ENCODE measurements at places on chromosomes 3 and 15.

DNA sequence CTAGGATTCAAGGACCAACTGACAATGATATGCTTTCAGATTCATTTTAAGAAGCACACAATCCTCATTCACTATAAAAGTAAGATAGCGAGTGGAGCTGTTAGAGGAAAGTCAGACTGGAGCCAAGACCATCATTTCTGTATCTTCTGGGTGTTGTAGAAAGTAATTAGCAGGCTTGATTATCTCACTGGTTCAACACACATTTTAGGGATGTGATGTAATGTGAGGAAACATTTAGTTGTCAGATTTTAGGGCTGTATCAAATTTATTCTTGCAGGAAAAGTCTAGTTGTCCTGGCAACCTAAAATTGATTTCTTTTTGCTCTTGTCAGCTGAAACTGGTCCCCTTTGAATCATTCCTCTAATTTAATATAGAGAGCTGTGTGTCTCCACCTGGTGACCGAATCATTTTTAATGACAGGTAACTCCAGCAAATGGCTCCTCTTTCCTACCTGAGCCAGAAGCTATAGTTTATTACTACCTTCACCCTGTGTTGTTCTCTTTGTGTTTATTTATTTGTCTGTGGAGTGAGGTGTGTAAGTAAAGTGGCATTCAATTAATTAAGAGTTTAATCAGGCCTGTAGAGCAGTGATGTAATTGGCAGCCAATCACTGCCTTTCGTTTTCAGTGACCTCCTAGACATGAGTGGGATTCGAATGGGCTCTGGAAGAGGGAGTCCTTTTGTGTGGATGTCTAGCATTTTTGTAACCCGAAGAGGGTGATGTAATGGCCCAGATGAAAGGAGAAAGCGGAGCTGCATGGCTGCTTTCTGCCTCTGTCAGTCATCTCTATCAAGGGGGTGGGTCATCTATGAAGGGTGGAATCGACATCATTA, 125.8 kb downstream of the LPP start:
- no peak for DNase-seq

- DNase-seq: peak; percentile 74
Measured at GRCh38 chr3:197256836-197257444, 41.5 kb downstream of the DLG1 start.

DNA sequence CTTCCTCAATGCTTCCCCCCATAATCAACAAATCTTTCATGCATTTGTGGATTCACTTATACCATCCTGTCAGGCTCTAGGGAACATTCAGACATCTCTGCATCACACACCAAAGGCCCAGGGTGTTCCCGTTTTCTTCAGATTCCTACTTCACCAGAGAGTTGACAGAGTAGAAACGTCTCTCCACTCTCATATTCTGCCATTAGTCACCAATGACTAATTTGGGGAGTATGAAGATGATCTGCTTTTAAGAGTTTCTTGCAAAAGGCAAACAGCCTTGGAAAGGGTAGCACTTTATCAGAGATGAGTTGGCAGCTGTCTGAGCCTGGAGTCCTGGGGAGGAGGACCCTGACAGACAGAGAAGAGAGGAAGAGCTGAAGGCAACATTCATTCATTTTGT, 55.8 kb upstream of the DGKG start:
- DNase-seq: no peak

GRCh38 chr3:119627461-119627860, 29.8 kb downstream of the PLA1A start:
- peak; percentile 58 for DNase-seq

DNA sequence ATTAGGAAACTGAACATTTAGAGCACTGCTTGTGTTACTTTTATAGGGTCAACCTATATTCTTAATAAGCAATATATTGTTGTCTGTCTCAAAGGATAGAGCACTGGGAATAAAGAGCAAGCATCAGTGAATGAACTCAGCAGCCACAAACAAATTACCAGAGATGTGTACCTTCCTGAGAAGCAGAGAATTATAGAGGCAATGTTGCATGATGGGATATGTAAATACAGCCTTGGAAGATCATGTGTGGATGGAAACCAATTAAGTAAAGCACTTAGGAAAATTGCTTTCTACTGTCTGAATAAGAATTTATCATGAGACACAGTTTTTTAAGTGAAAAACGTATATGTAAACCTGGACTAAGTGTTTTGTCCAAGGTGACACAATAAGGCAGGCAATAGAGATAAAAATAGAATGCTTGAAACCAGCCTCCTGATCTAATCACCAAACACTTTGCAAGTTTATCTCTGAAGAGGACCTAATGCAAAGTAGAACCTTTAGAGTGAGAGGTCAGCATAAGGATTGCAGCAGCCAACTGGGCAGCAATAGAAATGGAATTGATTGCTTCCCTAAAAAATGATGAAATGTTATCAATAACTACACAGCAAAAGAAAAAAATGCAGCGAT, 848.0 kb downstream of the TUSC7 start:
- no peak for DNase-seq

DNA sequence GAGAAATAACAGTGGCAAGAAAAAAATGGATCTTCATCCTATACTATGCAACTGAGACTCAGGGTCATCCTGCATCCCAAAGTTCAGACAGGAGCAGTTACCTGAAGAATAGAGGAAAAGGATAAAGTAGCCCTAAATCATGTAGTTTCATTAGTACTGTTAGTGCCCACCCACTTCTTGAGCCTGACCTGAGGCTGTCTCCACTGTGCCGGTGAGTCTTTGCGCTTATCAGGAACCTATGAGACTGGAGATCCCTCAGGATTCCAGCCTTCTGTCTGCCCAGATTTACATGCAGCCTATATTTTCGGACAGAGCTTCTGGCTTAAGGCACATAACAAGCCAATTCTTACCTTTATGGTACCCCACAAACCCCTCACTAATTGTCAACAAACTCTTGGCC, 791.6 kb downstream of the ROBO1 start:
- DNase-seq: no peak

- DNase-seq: no peak
Measured at GRCh38 chr15:90055182-90055581, 47.1 kb downstream of the IDH2 start.

DNA sequence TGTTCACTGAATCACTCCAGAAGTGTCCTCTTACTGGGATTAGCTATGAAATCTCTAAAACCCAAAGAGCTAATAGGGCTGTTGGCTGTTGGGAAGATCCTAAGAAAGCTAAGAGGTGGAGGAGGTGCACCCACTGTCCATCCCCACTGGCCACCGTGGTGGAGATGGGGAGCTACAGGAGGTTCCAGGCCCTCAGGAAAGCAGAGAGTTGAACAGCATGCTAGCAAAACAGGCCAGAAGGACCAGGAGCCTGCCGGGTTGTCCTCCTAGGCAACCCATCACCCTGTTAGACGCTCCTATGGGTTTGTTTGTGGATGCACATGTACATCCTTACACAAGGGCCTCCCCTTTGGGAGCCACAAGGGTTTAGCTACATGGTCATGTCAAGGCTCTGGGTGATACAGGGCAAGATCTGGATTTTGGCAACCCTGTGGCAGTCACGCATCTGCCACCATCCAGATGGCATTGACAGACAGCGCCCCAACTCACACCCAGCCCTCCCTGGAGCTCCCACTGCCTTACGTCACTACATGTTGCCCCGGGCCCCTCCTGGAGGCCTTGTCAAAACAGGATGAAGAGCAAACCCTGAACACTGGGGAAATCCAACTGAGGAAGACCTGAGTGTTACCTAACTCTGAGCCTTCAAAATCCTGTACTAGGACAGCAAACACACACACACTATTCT, 208.1 kb downstream of the SLCO3A1 start:
- DNase-seq: no peak

DNA sequence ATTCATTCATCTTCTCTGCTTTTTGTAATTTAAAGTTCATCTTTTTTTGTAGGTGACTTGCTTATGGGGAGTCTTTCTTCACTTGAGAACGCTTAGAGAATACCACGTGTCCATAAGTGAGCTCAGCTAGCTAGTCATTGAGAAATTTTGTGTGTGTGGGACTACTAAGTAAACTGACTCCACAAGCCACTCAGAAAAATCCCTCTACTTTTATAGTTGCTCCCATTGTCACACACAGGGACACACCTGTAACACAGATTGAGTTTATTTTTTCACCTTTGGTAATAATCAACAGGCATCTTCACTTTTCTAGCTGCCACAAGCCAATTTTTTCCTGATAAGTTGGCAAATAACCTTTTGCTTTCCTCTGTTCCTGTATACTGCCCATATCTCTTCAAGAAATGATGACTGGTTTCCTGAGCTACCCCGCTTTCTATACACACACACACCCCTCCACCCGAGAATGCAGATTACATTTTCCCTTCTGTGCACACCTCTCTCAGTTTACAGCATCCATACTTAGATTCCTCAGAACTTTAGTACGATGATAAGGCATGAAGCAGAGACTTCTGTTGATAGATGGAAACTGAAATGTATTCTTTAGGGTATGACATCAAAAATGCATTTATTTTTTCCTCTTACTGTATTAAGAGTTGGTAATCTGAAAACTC, 4.6 kb downstream of the TSC22D2 start:
- DNase-seq: peak; percentile 55

- no peak for DNase-seq
Measured at GRCh38 chr3:48301800-48302166, 31.7 kb downstream of the SPINK8 start.

- no peak for DNase-seq
Measured at GRCh38 chr3:126661532-126662364, 6.8 kb upstream of the TXNRD3 start.

DNA sequence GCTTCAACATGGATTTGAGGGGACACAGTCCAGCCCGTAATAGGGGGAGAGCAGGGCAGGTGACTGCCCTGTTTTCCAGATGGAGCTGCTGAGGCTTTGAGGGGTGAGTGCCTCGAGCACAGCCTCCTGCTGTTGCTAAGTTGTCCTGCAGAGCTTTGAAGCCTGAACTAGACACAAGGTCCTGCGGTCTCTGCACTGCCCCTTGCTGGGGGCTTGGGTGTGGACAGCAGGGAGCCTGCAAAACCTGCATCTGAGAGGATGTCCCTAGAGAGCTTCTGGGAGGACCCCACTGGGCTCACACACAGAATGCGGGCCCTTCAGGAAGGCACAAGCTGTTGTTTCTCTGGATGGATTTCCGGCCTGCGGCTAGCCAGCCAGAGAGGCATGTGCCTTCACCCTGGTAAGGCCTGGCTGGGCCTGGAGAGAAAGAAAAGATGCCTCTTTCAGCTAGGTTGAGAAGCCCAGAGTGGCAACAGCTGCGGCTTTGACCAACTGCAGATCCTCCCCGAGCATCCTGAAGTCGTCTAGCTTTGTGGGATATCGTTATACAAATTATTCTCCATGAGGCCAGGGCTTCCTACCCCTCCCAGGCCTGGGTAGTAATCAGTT, 226.2 kb downstream of the SLCO3A1 start:
- DNase-seq: no peak

DNA sequence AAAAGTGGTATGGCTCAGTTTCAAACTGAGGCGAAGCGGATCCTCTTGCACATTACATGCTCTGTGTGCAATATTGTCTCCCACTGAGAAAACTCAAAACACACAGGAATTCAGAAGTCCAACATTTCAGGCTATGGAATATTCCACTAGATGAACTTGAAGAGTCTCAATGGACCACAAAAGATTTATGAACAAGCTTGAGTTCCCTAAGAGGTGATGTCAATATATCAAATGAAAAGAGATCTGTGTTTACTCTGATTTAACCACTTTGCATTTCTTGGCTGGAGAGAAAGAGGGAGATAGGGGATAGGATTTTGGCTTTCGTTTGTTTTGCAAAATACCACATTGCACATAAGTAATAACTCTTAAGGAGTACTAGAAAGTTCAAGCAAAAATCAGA, 20.3 kb downstream of the PDZRN3 start:
- no peak for DNase-seq

GRCh38 chr3:120875989-120876388, 32.0 kb upstream of the STXBP5L start:
- no peak for DNase-seq

- peak; percentile 13 for DNase-seq
Measured at GRCh38 chr15:58731756-58732535, 17.6 kb downstream of the ADAM10 start.

DNA sequence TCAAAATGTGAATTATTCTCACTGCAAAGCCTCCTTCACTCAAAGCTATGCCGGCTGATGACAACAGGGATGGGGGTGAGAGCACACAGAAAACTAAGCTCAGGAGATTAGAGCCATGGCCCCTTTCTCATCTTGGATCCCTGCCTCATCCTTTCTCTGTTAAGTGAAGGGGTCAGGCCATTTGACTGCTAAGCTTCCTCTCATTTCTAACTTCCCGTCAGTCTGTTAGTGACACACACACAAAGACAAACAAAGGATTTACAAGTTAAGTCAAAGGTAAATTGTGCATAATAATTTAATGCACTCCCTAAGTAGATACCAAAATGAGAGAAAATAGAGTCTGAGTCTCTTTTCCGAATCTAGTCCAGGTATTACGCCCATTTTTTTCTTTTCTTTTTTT, 1.2 kb downstream of the SS18L2 start:
- no peak for DNase-seq

DNA sequence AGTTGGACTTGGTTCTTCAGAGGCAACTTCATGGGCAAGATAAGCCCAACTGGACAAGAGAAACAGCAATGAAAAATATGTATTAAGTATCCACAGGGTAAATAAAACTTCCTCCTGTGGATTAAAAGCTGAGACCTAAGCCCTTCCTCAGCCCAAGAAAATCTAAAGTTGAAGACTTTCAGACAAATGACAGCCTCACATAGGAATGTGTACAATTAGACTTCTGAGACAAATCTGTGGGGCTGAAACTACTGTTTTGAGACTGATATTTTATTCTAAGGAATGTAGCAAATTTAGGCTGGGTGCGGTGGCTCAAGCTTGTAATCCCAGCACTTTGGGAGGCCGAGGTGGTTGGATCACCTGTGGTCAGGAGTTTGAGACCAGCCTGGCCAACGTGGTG, 74.2 kb upstream of the IL12A start:
- no peak for DNase-seq

- no peak for DNase-seq
Measured at GRCh38 chr15:88542342-88542733, 4.1 kb downstream of the DET1 start.

GRCh38 chr3:99873269-99874102, 55.8 kb downstream of the CMSS1 start:
- no peak for DNase-seq

DNA sequence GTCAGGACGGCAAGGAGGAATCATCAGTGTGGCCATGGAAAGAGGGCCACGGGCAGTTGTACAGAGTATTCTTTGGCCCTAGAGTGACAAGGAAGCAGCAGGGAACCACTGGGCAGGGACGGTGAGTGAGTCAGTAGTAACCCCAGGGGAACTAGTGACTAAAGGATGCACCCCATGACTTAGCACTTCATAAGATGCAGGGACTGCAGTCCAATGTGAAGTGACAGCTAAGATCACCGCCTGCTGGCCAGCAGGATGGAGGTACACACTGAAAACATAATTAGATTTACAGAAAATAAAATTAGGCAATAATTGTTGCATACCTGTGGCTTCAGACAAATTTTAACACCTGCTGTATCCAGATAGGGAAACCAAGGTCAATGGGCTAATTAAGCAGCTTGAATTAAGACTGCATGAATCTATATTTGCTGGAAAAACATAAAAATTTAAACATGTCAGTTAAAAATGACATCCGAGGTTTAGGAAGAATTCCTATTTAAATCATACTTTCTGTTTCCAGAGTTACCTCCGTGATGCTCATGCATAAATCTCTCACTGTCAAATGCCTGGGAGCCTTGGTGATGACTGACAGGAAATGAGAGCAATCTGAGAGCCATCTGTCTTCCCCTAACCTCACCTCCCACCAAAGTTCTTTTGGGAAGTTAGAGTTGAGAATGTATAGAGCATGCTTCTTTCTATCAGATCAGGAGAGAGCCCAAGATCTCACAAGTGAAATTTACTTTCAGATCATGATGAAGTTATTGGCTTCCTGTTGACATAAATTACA, 56.5 kb downstream of the DCLK3 start:
- peak; percentile 87 for DNase-seq

- DNase-seq: peak; percentile 9
Measured at GRCh38 chr3:104717828-104718196, 648.9 kb upstream of the ALCAM start.

Measured in common myeloid progenitor, CD34-positive (primary cell).